ENCODE measurements at places on chromosomes 7 and 10. TPM values are rescaled to one million over a fixed set of nuclear protein-coding genes. Genes with fewer than 3 reads are reported as not detected.

The PCLO gene
- total RNA-seq: 20.9 TPM

The TWIST1 gene
- 60.0 TPM for total RNA-seq

The AOC1 gene
- 2.3 TPM for total RNA-seq

The RBM28 gene
- 35.7 TPM for total RNA-seq

DNA sequence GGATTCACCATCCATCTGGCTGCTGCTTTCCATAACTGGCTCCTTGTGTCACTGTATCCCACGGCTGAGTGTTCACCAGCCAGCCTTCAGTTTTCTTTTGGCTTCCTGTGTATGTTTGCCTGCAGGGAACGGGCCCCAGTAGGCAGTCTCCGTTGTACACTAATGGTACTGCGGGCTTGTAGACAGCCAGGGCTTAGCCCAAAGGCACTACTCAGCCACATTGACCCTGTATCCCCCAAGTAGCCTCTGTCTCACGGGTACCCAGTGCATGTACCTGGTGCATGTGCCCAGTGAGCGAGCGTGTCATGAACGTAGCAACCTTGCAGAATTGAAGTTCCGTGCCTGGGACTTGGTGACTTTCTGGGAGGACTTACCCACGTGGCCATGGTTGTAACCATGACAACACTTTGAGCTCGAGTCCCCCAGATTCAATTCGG lies 6.1 kb downstream of the PFKFB3 start:
- no peak for DNase-seq
- no peak overlapping the region for H3K4me3 ChIP-seq
- H3K36me3 ChIP-seq: no peaks in the 10 kb centered on the region
- H3K4me1 ChIP-seq: peaks cover 10% of the 10 kb centered on the region
- H3K27me3 ChIP-seq: no peaks in the 10 kb centered on the region

DNA sequence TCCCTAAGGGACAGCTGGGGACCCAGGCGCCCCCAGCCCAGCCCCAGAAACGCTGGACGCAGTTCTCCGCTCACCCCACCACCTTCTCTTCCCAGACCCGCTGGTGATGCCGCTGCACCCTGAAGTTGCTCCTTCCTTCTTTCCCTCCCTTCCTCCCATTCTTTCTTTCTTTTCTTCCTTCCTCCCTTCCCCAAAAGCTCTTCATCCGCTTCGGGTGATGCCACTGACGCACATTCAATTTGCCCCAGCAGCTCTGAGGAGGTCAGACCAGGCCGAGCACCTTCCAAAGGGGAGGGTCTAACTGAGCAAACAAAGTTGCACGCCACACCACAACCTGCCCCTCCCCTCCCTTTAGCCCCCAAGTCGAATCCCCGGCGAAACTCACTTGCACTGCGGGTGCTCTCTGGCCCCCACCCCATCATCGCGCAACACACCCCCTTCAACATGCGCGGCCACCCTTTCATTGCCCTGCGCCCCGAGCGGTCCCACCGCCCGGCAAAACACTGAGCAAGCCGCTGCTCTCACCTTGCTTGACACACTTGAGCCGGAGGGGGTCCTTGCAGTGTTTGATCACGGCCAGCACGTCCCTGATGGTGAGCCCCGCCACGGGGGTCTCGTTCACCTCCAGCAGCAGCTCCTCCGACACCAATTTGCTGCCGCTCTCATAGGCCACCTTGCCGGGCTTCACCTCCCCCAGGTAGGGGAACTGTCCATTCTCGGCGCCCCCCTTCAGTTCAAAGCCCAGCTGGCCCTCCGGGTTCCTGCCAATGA lies 787 bp downstream of the MAGI2 start:
- H3K4me1 ChIP-seq: no peaks in the 10 kb centered on the region
- H3K36me3 ChIP-seq: no peaks in the 10 kb centered on the region
- H3K27ac ChIP-seq: peak overlapping the region; percentile 96
- no peaks in the 10 kb centered on the region for H3K27me3 ChIP-seq
- peak overlapping the region; percentile 72 for H3K4me3 ChIP-seq

GRCh38 chr7:38600741-38601140 lies 30.4 kb downstream of the AMPH start:
- no peak overlapping the region for H3K4me3 ChIP-seq
- H3K36me3 ChIP-seq: no peaks in the 10 kb centered on the region
- no peaks in the 10 kb centered on the region for H3K4me1 ChIP-seq
- no peak for DNase-seq
- H3K27me3 ChIP-seq: no peaks in the 10 kb centered on the region

GRCh38 chr10:71094712-71095390 lies 117.5 kb upstream of the UNC5B start:
- no peak overlapping the region for H3K4me3 ChIP-seq
- H3K27me3 ChIP-seq: no peaks in the 10 kb centered on the region
- H3K36me3 ChIP-seq: no peaks in the 10 kb centered on the region
- no peaks in the 10 kb centered on the region for H3K4me1 ChIP-seq
- DNase-seq: no peak

DNA sequence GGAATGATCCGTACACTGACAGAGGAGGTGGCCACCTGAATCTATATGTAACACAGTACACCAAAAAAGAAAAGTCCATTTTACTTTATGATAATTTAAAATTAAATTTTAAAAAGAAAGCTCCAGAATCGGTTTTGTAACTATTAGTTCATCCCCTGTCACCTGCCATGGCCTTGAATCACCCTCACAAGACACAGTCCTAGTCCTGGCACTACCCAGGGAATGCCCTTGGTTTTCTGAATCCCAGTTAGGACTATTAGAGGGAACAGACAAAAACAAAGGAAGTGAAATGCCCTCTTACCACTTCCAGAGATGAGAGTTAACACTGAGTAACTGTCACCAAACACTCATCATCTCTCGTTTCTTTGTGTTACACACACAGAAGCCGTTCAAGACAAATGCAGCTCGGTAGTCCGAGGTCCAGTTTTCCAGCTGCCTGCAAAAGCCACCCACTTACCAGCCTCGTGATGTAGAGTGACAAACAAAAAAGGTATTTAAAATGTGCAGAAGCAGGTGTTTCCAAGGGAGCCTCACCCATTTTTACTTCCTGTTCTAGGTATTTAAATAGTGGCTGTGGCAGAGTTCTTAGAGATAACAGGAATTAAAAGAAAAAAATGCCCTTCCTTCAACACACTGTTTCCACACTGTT lies 6.1 kb downstream of the PTPRN2 start:
- no peak for DNase-seq
- no peak overlapping the region for H3K4me3 ChIP-seq
- no peak overlapping the region for H3K27ac ChIP-seq
- H3K27me3 ChIP-seq: peaks cover 38% of the 10 kb centered on the region

- DNase-seq: no peak
- no peaks in the 10 kb centered on the region for H3K4me1 ChIP-seq
- no peaks in the 10 kb centered on the region for H3K27me3 ChIP-seq
Measured at GRCh38 chr7:40298421-40298820, 163.6 kb downstream of the SUGCT start.

DNA sequence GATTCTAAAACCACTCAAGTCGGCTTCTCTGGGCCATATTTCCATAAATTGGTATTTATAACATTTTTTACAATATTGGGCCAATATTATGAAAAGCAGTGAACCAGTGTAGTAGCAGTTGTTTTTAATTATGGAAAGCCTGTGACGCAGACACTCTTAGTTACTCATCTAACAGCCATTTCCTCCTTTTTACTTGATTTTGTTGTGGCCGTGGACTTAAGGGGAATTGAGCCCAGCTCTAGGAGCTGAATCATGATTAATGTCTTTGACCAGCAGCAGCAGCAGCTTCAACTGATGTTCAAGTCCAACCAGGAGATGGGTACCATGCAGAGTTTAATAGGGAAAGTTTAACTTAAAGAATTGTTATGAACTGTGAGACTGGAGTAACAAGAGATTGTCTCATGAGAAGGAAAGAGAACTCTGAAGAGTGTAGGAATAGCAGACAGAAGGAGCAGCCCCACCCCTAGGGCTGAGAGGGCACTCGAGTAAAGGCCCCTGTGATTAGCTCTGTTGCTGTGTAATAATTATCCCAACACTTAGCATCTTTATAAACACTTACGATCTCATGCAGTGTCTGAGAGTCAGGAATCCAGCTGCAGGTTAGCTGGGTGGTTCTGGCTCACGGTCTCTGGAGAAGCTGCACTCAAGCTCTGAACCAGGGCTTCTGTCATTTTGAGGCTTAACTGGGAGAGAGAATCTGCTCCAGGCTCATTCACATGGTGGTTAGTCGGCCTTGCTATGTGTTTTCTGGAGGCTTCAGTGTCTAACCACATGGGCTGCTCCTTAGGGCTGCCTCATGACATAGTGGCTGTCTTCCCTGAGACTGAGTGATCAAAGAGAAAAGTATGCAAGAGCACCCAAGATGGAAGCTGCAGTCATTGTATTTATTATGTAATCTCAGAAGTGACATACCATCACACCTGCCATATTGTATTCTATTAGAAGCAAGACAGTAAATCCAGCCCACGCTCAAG lies 4.6 kb downstream of the LANCL2 start:
- no peaks in the 10 kb centered on the region for H3K27me3 ChIP-seq
- no peak overlapping the region for H3K4me3 ChIP-seq
- DNase-seq: no peak
- no peaks in the 10 kb centered on the region for H3K4me1 ChIP-seq
- H3K27ac ChIP-seq: peak overlapping the region; percentile 24
- H3K36me3 ChIP-seq: no peaks in the 10 kb centered on the region

- no peaks in the 10 kb centered on the region for H3K27me3 ChIP-seq
- H3K4me1 ChIP-seq: no peaks in the 10 kb centered on the region
- DNase-seq: no peak
- no peak overlapping the region for H3K4me3 ChIP-seq
- H3K36me3 ChIP-seq: no peaks in the 10 kb centered on the region
- H3K27ac ChIP-seq: no peak overlapping the region
Measured at GRCh38 chr10:129792141-129792540, 171.9 kb downstream of the EBF3 start.

GRCh38 chr10:48279081-48279751 lies 4.7 kb upstream of the FRMPD2 start:
- no peak overlapping the region for H3K4me3 ChIP-seq
- no peak overlapping the region for H3K27ac ChIP-seq
- no peaks in the 10 kb centered on the region for H3K27me3 ChIP-seq
- no peaks in the 10 kb centered on the region for H3K36me3 ChIP-seq
- no peaks in the 10 kb centered on the region for H3K4me1 ChIP-seq
- DNase-seq: no peak

DNA sequence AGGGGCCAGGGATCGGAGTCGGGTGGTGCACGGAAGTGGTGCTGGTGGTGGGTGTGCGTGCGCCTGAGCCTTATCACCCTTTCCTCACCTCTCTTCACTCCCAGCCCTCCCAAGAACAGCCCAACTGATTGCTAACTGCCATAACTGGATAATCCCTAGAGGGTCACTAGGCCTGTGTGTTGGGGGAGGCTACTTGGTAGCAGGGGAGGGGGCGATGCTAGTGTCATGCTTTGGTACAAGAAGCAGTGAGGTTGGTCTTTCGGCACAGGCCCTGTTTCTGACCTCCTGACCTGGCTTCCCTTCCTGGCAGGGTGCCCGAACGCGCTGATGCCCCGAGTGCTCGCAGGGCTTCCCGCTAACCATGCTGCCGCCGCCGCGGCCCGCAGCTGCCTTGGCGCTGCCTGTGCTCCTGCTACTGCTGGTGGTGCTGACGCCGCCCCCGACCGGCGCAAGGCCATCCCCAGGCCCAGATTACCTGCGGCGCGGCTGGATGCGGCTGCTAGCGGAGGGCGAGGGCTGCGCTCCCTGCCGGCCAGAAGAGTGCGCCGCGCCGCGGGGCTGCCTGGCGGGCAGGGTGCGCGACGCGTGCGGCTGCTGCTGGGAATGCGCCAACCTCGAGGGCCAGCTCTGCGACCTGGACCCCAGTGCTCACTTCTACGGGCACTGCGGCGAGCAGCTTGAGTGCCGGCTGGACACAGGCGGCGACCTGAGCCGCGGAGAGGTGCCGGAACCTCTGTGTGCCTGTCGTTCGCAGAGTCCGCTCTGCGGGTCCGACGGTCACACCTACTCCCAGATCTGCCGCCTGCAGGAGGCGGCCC lies 652 bp downstream of the KAZALD1 start:
- H3K4me3 ChIP-seq: peak overlapping the region; percentile 91
- peak overlapping the region; percentile 99 for H3K27ac ChIP-seq
- no peaks in the 10 kb centered on the region for H3K27me3 ChIP-seq
- H3K36me3 ChIP-seq: no peaks in the 10 kb centered on the region
- DNase-seq: no peak

- no peaks in the 10 kb centered on the region for H3K27me3 ChIP-seq
- H3K36me3 ChIP-seq: no peaks in the 10 kb centered on the region
- peak overlapping the region; percentile 74 for H3K27ac ChIP-seq
- DNase-seq: no peak
- no peaks in the 10 kb centered on the region for H3K4me1 ChIP-seq
Measured at GRCh38 chr10:46272863-46273415, 13.9 kb upstream of the ANTXRL start.

DNA sequence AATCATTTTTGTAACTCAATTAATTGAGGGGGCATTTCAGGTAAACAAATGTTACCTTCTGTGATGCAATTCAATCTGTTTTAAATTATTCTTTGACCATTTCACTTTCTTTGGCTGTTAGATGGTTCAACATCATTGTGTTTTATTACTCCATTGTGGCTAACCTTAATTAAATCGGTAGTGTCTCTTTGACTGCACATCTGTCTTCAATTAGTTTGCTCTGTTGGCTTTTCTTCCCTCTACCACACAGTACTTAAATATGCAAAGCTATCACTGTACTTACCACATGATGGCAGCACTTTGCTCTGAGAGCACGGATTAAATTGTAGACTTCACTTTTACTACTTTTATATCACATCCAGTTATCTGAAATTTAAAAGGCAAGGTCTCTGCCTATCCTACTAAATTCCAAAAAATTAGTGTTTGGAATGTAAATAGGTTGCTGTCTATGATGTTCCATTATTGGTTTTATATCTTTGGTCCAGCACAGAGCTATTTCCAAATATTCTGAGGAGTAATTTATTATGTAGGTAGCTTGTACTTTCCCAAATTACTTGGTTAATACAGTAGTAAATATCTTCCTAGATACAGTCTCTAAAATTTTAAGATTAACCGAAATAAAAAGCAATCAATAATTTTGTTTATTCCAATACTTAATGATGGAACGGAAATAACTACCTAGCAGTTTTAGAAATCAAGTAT lies 352.0 kb downstream of the PCLO start:
- no peak overlapping the region for H3K27ac ChIP-seq
- H3K36me3 ChIP-seq: no peaks in the 10 kb centered on the region
- no peak overlapping the region for H3K4me3 ChIP-seq
- H3K27me3 ChIP-seq: no peaks in the 10 kb centered on the region
- H3K4me1 ChIP-seq: no peaks in the 10 kb centered on the region

DNA sequence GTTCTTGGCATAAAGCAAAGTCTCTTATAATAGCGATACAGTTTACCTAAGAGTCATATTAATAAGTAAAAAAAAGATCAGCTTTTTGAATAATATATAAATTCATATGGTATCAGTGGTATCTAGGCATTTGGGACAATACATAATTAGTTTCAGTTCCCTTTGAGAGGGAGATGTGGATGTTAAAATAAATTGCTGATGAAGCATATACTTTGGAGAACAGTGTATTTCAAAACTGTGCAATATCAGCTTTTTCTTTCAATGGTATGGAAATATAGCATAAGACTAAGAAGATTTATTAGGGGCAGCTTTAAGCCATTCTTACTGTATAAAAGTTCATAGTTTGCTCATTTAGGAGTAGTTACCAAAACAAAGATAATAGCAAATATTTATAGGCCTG lies 35.5 kb downstream of the MDFIC start:
- DNase-seq: no peak
- no peaks in the 10 kb centered on the region for H3K4me1 ChIP-seq
- H3K36me3 ChIP-seq: no peaks in the 10 kb centered on the region

GRCh38 chr7:39407723-39408122 lies 158.5 kb upstream of the YAE1 start:
- H3K36me3 ChIP-seq: no peaks in the 10 kb centered on the region
- H3K27me3 ChIP-seq: no peaks in the 10 kb centered on the region
- H3K27ac ChIP-seq: no peak overlapping the region
- H3K4me3 ChIP-seq: no peak overlapping the region

- no peak overlapping the region for H3K27ac ChIP-seq
- no peak for DNase-seq
- no peak overlapping the region for H3K4me3 ChIP-seq
- H3K27me3 ChIP-seq: no peaks in the 10 kb centered on the region
- H3K4me1 ChIP-seq: peaks cover 9% of the 10 kb centered on the region
- H3K36me3 ChIP-seq: no peaks in the 10 kb centered on the region
Measured at GRCh38 chr7:149720372-149721083, 52.9 kb downstream of the ZNF467 start.
